ENCODE measurements at places on chromosomes 7 and 10.

DNA sequence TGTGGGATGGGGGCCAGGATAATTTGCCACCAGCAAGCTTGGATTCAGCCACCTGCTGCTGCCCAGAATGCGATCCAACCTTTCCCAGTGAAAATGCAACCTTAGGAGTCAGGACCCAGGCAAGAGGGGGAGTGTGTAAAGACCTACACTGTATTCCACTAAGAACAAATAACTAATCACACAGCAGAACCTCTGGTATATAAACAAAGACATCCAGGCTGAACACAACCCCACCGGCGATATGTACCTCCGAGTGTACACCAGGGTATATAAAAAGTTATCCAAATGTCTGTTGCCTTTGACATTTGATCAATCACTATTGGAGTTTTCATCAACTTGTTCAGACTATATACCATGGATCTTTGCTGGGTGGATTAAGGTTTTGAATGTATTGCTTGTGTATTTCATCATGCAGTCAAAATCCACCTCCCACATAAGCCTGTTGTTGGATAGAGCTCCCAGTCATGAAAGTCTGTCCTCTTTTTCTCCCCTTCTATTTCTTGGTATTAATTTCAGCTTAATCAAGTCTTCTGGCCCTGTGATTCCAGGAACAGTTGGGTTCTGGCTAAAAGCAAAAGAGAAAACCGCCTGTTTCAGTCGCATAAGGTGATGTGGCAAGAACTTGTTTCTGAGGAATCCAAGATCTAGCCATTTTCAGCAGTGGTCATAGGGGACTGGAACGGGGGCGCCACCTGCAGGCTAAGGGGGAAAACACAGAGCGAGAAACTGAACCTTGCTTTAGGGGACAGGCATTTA is 290.7 kb downstream of the CCDC3 start:
- DNase-seq = no peak

DNA sequence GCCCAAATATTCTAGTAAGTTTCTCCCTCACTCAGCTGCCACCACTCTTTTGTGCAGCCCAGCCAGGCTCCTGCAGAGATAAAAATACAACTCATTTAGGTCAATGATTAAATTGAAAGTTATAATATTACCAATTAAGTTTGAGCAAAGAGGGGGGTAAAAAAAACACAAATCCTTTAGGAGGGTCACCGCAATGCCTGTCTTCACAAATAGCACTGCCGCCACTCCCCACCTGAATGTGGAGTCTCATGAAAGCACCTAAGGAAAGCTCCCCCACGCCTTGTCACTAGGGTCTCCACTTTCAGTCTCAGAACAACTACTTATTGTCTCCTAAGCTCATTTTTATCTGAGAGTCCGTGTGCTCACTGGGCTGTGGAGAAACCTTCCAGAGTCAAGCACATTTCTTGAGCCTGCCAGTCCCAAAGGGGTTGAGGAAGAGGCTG is 148.7 kb downstream of the FGFR2 start:
- DNase-seq = no peak

- peak; percentile 18 for DNase-seq
These were observed 66.8 kb downstream of the CCDC6 start for GRCh38 chr10:59839576-59839975.

DNA sequence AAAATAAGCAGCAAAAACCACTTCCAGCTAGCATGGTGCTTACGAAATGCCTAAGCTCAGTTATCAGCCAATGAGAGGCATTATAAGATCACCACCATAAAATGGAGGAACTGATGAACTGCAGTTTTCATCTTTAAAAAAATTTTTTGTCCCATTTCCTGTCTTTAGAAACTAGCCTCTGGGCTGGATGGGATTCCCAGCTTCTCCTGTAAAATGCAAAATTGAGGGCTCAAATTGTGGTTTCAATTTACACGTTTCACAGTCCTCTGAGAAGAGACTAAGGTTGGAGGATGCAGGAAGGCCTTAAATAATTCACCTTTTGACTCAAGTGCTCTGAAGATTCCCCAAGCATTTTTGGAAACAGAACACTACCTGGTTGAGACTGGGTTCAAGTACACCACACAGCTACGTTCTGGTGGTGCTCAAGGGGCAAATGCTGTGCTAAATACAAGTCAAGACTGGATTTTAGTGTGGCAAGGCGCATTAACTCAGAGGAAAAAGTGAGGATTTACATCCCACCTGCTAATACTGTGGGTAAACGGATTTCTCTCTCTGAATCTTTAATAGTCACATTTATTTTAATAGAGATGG is 951 bp downstream of the ZNF25 start:
- no peak for DNase-seq

DNA sequence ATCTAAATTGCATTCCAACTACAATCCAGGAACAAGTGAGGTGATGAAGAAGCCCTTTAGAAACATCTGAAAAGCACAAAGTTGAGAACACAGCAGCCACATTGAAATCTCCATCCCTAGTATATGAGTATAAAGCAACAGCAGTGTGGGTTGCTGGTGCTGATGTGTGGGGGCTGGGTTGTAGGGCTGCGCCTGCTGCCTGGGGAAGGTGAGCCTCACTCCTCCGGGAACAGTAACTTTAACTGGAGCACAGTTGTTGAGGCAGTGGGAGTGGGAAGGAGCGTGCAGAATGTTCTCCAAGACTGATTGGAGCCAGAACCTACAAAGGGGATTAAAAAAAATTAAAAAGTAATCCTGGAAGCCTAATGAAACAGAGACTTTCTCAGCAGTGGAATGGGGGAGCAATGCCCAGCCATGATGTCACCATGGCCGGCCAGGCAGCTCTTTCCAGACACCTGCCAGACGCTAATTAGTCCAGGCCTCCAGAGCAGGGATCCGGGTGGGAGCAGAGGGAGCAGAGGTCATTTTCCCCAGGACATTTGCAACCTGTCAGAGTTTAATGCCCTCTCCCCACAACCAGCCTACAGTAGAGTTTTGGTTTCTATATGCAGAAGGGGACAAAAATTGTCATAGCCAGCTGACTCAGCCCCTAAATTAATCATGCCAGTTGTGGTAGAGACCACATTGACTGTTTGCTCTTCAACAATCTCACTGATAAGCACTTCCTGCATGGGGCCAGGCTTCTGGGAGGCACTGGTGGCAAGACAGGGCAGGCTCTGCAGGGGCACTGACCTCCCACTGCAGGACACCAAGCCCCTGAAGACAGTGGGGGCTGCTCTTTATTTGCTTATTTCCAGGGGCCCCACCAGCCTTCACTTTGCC is 133.0 kb upstream of the ZNF32 start:
- no peak for DNase-seq

DNA sequence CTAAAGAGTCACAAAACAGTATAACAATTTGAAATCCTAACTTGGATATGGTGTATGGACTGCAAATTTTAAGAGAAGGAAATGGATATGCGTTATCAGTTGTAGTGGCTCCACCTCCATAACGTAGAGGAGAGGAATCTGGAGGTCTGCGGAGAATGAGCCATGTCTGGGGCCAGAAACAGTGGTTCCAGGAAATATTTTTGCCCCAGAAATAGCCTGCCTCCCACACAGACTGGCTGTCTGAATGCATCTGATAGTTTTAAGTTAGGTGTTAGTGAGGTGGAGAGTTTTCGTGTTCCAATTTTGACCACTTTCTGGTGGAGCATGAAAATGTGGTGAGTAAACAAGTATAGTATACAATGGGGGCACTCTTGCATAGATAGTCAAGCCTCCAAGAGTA is 1.6 kb downstream of the PHTF2 start:
- DNase-seq = no peak

GRCh38 chr7:1397491-1398327 is 61.6 kb downstream of the MICALL2 start:
- no peak for DNase-seq

DNA sequence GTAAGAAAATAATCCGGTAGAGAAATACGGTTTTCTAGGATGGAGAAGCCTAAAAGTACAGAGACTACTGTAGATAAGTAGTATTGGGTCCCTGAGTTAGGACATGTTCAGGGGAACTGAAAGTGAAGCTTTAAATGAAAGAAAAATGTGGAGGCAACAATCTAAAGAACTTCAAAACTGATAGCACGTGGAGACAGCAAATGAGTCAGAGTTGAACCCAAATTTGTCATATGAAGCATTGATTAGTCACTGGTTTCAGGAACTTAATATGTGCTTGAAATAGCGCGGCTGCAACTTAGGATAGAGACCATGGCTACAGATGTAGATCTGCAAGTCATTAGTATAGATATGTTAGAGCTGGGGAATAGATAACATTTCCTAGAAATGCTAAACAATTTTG is 1138.6 kb upstream of the SORCS1 start:
- DNase-seq = no peak

GRCh38 chr10:104005172-104005863 is 38.4 kb downstream of the SLK start:
- no peak for DNase-seq

- no peak for DNase-seq
These were observed 32.5 kb upstream of the TMEM273 start for GRCh38 chr10:49220679-49221078.

GRCh38 chr7:7330997-7331396 is 148.7 kb downstream of the C1GALT1 start:
- no peak for DNase-seq

- no peak for DNase-seq
These were observed 134.9 kb downstream of the TNS3 start for GRCh38 chr7:47446871-47447466.

DNA sequence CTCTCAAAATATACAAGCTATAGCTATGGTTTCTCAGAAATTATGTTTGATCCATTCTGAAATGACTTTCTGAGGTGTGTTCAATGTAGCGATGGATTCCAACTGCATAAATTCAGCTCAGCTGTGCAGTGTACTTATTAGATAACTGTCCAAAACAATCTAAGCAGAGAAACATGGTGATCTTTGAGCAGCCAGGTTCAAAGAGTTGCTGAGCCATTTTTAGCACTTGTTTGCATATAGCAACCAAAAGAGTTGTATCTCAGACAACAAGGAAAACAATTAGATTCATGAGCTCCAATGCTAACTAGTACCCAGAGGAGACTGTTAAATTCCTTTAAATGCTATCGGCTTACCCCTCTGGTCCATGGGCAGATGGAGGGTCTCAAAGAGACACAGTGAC is 15.9 kb upstream of the KCNIP2 start:
- DNase-seq = no peak

DNA sequence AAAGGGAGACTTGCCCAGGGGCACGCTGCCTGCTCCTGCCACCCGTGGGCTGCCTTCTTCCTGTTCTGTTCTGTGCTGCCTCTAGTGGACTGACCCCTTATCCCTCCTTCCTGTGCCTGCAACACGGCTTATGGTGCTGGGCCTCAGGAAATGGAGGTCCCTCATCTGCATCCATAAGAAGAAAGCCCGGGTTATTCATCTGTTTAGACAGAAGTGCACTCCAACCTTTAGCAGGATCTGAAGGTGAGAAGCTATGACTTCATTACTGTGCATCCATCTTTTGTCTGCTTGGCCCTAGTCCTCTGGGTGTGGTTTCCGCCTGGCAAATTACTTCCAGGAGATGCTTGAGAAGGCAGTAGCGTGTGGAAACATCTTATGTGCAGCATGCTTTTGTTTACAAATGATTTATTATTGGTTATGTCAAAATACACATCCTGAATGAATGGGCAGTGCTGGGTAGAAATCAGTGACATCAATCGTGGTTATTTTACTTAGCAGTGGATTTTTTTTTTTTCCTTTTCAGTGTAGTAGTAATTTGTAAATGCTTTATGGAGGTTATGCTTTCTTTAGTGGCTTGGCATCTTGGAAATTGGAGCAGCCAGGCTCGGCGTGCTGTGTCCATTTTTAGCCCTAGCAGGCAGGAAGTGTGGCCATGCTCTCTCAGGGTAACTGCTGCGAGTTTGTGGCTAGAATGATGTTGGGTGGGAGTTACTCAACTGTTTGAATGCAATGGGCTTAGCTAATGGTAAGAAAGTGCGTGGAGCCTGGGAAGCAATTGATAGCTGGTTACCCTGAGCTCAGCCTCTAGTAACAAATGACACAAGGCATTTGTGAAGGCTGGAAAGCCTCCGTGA is 12.7 kb downstream of the PTPRE start:
- DNase-seq = peak; percentile 79

- DNase-seq = no peak
These were observed 7.9 kb downstream of the LDB1 start for GRCh38 chr10:102112210-102112817.

GRCh38 chr10:3955493-3955892 is 170.5 kb upstream of the KLF6 start:
- no peak for DNase-seq

DNA sequence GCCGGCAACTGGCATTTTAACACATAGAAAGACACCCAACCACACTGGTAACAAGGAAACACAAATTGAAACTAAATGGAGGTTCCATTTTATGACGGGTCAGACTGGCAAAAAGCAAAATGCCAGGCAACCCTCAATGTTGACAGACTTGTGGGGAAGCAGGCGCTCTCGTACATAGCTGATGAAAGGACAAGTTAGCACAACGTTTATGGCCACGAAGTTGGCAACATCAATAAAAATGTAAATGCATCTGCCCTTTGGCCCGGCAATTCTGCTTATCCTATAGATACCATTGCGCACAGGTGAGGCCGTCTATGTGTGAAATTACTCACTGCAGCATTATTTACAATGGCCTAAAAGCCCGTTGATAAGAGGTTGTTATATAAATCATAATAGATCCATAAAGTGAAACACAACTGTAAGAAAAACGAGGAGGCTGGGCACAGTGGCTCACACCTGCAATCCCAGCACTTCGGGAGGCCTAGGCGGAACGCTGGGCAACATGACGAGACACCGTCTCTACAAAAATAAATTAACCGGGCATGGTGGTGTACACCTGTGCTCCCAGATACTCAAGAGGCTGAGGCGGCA is 39.8 kb downstream of the FOXL3 start:
- no peak for DNase-seq

GRCh38 chr7:70761711-70762328 is 370.1 kb upstream of the GALNT17 start:
- no peak for DNase-seq

- DNase-seq = no peak
These were observed 408.1 kb downstream of the AUTS2 start for GRCh38 chr7:70006261-70006920.

DNA sequence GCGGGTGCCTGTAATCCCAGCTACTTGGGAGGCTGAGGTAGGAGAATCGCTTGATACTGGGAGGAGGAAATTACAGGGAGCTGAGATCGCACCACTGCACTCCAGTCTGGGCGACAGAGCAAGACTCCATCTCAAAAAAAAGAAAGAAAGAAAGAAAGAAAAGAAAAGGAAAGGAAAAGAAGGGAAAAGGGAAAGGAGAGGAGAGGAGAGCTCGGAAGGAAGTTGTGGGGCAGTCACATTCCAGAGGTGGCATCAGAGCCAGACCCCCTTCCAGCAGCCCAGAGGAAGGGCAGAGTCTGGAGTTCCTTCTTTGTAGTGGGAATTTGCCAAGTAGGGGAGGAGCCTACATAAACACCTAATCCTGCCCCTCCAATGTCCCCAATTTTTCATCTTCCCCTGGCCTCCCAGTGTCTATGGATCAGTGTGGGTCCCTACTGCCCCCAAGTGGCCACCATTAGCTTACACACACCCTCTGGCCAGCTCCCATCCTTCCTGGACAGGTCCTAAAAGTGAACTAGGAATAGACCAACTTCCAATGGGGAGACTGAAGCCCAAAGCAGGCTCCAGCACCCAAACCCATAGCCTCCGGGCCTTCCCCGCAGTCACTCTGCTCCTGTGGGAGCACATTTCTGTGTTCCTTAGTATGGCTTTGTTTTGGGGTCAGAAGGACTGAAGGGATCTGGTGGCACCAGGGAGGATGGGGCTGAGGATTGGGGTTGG is 39.6 kb upstream of the HSPB1 start:
- DNase-seq = peak; percentile 8

- no peak for DNase-seq
These were observed 9.3 kb upstream of the ADD3 start for GRCh38 chr10:109998513-109998912.

Data from AG09309 (cell line).